ENCODE measurements at places on chromosomes 1 and 21.

- DNase-seq = no peak
These were observed 115.7 kb downstream of the NTPCR start for GRCh38 chr1:233066087-233066486.

- peak; percentile 36 for DNase-seq
These were observed 29.4 kb upstream of the TRIM17 start for GRCh38 chr1:228445843-228446650.

GRCh38 chr1:209749205-209749604 lies 6.6 kb upstream of the TRAF3IP3 start:
- DNase-seq = no peak

- DNase-seq = no peak
These were observed 120.7 kb downstream of the CNIH3 start for GRCh38 chr1:224736619-224737352.

- no peak for DNase-seq
These were observed 391.4 kb downstream of the MRPL39 start for GRCh38 chr21:25215698-25216384.

GRCh38 chr1:177368255-177368654 lies 197.5 kb downstream of the BRINP2 start:
- peak; percentile 81 for DNase-seq

- DNase-seq = no peak
These were observed 7.0 kb upstream of the KCNE1 start for GRCh38 chr21:34519016-34519415.

DNA sequence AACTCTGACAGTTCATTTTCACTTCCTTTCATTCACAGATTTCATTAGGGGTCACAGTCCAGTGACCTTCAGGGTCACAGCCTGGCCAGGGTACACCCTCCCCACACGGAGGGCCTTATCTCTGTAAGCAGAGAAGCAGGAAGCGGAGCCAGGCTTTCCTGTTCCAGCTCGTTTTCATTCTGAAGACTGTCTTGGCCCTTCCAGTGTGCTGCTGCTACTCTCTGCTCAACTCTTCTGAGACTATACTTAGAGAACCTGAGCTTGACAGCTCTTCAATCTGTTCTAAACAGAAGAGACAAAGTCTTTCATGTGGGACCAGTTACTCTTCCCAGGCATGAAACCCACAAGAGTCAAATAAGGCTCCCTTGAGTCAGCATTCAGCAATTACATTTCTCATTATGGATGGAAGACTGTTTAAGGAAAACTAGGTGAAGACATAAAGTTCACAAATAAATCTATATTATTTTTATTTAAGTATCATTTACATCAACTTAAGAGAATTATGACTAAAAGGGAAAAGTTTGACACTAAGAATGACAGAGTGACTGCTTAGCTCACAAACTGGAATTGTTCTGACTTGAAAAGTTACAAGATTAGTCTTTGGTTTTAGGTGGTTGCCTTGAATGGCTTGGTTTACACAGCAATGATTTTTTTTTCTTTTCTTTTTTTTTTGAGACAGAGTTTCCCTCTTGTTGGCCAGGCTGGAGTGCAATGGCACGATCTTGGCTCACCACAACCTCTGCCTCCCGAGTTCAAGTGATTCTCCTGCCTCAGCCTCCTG lies 4.8 kb upstream of the TDRD10 start:
- peak; percentile 47 for DNase-seq

- DNase-seq = peak; percentile 4
These were observed 263.6 kb downstream of the DUSP10 start for GRCh38 chr1:221478050-221478949.

GRCh38 chr1:35650416-35650815 lies 9.1 kb upstream of the PSMB2 start:
- no peak for DNase-seq

DNA sequence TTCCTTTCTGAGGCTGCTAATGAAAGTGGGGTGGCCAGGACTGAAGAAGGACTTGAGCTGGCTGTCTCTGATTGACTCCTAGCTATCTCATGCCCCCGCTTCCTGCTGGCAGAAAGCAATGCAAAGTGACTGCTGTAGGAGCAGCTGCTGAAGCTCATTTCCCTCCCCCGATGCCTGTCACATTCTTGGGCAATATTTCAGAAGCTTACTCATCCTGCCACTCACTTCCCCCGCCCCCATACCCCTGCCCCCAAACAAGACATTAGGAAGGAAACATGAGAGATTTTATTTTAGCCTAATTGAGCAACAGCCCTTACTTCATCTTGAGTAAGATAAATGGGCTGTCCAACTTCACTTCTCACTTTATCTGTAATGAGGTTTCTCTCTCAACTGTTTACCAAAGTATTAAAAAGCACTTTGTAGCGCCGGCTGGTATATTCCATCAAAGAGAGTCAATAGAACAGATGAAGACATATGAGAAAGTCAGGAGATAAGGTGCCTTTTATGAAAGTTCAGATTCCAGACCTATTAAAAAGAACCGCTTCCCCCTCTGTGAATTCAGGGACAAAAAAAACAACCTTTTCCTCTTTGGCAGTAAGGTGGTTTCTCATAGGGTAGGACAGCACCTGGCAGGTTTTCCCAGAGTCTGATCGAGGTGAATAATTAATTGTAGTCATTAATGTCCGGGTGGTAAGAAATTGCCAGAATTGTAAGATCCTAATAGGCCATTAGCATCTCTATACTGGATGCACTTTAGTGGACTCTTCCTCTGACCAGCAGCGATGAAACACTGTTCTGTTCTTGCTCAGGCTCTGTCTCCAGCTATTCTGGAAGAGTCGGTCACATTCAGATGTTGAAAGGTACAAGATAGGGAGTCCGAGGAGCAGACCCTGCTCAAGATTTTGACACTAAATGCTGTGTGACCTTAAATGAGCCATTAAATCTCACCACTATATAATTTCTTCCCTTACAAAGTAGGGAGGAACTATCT lies 70.2 kb downstream of the SH3GLB1 start:
- peak; percentile 30 for DNase-seq

Data from lung microvascular endothelial cell (primary cell).